NAMALWA (cell line): ENCODE measurements at places on chromosomes 12 and 14.

DNA sequence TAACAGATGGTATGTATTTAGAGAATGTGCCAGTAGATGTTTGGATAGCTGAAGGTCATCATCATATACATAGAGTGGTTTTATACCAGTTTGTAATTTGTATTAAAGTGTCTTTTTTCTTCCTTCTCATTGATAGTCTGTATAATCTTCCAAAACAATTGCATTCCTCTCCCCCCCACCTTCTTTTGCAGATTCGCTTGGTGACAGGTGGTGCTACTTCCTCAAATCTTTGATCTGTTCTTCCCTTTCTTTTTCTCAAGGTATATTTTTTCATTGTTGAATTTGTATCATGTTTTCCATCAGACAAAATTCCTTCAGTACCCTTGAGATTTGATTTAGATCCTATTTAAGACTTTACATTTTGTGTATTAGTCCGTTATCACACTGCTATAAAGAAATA lies 15.0 kb downstream of the TBC1D15 start:
- DNase-seq, result no peak

DNA sequence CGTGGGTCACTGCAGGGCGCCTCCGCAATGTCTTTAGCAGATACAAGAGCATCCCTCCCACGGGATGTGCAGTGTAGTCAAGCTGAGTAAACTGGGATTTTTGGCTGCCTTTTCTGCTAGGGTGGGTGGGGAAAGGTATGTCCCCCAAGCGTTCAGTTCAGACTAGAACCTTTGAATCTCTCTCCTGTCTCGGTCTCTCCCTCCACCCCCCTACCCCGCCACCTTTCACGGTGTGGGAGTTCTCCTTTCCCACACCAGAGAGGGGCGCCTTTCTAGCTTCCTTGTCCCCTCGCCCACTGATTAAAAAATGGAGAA lies 525 bp upstream of the FAR2 start:
- DNase-seq, result no peak

DNA sequence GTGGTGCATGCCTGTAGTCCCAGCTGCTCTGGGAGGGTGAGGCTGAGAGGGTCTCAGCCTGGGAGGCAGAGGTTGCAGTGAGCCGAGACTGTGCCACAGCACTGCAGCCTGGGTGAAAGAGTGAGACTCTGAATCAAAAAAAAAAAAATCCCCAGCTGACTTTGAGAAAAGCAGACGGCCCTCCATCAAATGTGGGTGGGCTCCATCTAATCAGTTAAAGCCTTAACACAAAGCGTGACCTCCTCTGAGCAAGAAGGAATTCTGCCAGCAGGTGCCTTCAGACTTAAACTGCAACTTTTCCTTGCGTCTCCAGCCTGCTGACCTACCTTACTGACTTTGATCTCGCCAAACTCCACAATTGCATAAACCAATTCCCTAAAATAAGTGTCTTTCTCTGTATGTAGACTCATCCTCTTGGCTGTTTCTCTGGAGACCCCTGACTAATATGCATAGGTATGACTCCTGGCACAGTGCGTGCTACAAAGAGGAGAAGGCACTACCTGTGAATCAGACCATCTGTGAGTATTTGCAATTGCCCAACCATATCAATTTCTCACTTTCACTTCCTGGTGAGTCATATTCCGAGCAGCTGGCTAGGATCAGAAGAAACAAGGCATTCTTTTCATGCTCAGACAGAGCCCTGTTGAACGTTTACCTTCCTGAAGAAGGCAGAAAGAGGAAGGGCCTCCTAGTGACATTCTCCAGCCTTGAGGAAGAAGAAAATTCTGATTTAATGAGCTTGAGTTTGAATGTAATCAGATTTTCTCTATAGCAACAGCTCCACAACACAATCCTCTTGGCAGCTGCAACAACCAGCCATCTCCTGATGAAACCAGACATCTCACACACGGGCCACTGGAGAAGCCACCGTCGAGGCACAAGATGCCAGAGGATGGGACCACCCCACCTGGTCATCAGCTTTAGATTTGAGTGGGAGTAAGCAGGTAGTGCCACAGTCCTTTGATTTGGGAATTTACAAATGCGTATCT lies 54.3 kb downstream of the CLMN start:
- DNase-seq, result peak; percentile 93

- no peak for DNase-seq
Observed at GRCh38 chr14:103209054-103209453, 85.8 kb downstream of the TNFAIP2 start.

GRCh38 chr12:88153959-88154358 lies 11.9 kb downstream of the TMTC3 start:
- DNase-seq, result peak; percentile 37

DNA sequence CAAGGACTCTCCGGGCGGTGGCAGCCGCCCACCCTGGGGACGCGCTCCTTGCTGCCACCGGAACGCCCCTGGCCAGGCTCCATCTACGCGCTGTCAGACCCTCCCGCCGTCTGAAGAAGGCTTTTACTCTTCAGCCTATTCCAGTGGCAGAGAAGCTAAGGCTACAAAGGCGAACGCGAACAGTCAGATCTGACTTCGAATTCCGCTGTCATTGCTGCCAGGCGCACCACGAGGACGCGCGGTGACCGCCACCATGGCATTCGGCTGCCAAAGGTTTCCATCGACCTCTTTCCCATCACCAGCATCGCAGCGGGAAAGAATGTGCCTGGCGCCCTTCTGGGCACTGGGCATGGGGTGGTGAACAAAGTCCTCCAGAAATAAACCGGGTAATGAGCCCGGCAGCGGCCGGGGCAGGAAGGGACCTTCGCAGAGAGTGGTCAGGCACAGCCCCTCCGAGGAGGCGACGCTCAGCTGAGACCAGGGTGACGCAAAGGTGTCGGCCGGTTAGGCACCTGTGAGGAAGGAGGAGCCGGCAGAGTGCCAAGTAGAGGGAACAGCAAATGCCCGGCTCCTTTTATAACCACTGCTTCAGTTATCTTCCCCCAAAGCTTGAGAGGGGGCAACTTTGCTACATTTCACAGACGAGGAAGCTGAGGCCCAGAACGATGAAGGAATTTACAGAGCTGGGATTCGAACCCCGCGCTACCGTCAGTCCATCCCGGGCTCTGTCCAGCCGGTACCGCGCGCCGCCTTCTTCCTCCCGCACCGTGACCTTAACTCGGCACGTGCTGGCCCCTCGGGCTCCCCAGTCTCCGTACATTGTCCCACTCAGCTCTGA lies 1.9 kb upstream of the RFX4 start:
- no peak for DNase-seq

- DNase-seq, result no peak
Observed at GRCh38 chr12:71685312-71685906, 473 bp upstream of the TMEM19 start.

GRCh38 chr14:23142826-23143225 lies 23.8 kb upstream of the CEBPE start:
- DNase-seq, result no peak

GRCh38 chr12:82027612-82028011 lies 268.5 kb upstream of the PPFIA2 start:
- no peak for DNase-seq

- no peak for DNase-seq
Observed at GRCh38 chr14:72154645-72155378, 222.6 kb downstream of the RGS6 start.

- DNase-seq, result no peak
Observed at GRCh38 chr12:68367116-68367515, 35.0 kb upstream of the MDM1 start.

DNA sequence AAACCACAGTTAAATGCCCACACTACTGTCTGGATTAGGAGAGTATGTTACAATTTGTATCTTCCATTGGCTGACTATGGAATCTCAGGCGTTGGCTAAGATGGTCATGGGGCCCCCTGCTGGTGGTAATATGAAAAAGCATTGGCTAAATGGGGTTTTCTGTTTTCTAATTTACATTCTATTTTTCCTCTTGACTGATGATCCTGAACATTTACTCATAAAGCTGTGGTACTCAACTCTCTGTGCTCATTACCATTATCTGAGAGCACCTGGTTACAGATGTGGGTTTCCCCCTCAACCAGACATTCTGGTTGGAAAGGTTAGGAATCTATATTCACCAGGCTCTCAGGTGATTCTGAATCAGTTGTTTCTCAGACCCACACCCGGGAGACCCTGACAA lies 64.8 kb downstream of the WSCD2 start:
- peak; percentile 38 for DNase-seq

DNA sequence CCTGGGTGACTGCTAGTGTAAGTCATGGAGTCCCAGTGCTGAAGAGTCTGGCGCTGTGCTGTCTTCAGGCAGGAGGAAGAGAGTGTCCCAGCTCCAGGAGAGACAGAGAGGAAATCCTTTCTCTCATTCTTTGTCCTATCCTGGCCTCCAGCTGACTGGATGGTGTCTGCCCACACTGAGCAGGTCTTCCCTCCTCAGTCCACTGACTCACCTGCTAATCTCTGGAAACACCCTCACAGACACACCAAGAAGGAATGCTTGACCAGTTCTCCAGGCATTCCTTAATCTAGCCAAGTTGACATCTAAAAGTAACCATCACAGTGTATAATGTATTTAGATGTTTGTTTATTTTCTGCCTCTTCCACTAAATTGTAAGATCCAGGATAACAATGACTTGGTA lies 53.9 kb downstream of the EMP1 start:
- DNase-seq, result no peak

GRCh38 chr14:79986251-79986650 lies 225.1 kb downstream of the DIO2 start:
- no peak for DNase-seq

DNA sequence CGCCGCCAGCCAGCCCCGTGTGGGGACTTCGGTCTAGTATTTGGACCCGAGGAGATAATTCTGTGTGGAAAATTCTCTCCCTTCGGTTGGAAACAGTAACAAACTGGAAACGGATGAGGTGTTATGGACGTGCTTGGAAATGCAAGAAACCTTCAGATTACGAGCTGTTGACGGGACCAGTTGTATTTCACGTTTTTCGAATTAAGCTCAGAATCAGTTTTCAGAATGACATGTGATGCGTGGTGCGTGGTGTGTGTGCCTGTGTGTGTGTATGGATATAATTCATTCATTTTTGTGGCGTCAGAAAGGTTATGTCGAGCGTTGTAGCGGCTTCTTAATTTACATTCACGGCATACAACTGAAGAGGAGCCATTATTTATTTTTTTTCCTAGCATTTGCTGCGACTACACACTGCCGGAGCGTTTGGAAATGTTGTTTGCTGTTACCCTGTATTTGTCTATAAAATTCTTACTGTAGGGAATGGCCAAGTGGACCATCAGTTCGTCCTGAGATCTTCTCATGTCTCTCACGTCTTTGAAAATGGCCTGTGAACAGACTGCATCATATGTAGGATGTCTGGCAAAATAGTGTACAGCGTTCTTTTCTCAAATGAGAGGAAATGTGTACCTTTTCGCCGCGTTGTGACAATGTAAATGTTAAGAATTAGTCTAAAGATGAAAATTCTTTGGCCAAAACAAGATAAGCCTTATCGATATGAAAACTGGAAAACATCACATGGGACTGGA lies 1.3 kb downstream of the TRAF3 start:
- peak; percentile 63 for DNase-seq

GRCh38 chr12:12943586-12944260 lies 8.2 kb downstream of the GPRC5D start:
- no peak for DNase-seq

- peak; percentile 21 for DNase-seq
Observed at GRCh38 chr12:120365675-120366340, 3.2 kb downstream of the MSI1 start.

GRCh38 chr14:36874396-36875138 lies 212.9 kb downstream of the PAX9 start:
- no peak for DNase-seq

GRCh38 chr12:9087087-9087835 lies 28.5 kb downstream of the A2M start:
- DNase-seq, result no peak

- DNase-seq, result no peak
Observed at GRCh38 chr12:79624378-79624777, 66.4 kb downstream of the PAWR start.
